ENCODE measurements at places on chromosomes 13 and 19.

DNA sequence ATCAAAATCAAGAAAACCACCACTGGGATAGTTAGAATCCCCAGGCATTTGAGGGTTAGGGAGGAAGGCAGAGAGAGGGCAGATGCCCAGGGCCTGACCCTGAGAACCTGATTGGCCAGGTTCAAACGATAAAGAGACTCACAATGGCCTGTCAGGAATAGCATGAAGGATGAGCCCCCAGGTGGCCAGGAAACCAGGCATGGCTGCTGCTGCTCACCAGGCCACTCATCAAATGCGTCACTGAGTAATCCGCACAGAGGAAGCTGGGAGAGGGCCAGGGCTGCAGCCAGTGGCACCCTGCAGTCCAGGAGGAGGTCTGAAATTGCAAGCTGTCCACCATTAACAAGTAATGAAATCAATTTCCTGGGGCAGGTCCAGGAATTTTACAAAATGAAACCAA lies 111.3 kb downstream of the KATNAL1 start:
- no peak for DNase-seq

DNA sequence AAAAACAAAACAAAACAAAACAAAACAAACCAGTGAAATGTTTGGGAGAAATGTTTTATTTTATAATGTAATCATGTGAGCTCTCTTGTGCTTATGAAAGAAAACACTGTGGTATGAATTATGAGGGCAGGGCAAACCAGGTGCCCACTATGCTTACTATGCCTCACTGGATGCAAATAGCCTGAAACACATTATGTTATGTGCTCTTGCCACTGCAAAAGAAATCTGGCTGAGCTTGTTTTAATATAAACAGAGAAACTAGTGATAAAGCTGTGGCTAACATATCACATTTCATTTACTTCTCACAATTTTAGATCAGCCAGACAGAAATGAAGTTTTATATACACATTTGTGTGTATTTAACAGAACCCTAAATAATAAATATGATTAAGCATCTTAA lies 8.7 kb upstream of the NBEA start:
- no peak for DNase-seq

DNA sequence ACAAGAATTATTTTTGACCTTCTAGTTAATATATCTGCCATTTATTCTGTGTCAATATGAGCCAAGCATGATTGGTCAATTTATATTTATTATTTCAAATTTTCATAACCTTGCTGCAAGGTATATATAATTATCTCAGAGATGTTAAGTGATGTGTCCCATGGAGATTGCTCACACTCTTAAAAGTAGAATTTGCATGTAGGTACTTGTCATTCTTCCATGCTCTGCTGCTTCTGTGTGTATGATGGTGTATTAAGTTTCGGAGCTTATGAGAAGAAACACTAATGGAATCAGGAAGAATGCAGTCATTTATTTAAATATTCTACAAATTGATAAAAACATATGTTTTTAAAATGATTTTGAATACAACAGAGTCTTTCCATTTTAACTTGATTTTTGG lies 586.8 kb upstream of the MIR17HG start:
- no peak for DNase-seq

- no peak for DNase-seq
Observed at GRCh38 chr13:101697745-101698144, 245.3 kb downstream of the ITGBL1 start.

DNA sequence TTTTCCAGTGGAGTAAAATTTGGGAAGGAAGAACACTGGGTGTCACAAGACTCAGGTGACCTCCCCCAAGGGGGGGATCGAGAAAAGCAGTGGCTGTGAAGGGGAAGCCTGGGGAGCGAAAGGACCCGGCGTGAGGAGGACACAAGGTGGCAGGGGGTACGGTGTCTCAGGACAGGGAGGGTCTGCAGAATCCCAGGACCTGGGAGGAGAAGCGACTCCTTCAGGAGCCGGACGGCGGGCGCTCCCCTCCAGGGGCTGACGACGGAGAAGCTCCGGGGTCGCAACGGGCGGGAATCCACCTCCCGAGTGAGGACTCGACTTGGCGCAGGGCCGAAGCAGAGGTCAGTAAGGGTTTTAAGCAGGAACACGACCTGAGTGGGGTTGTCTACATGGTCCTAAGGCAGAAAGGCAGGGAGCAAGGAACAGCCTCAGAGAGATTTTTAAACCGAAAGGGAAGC lies 529 bp downstream of the ZNF836 start:
- no peak for DNase-seq

DNA sequence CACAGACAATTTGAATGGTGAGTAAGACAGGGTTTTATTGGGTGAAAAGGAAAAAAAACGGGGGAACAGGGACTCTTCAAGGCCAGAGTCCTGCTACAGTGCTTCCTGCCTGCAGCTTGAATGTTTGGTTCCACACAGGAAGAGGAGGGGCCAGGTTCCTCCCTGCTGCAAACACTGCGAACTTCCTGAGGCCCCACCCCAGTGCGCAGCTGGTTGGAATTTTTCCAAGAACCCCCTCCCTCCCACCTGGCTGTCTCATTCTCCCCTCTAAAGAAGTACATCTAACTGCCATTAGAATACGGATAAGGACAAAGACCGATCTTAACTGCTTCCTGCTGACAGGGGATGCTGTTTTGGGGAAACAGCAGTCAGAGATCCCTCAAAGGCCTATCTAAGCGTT lies 184.9 kb downstream of the GGACT start:
- no peak for DNase-seq

GRCh38 chr13:78759704-78760103 lies 100.7 kb upstream of the OBI1 start:
- no peak for DNase-seq

- no peak for DNase-seq
Observed at GRCh38 chr13:98220271-98220791, 43.3 kb upstream of the RNF113B start.

- peak; percentile 29 for DNase-seq
Observed at GRCh38 chr13:78593652-78594455, 9.5 kb downstream of the POU4F1 start.

- no peak for DNase-seq
Observed at GRCh38 chr19:49507803-49508494, 4.5 kb upstream of the FCGRT start.

- DNase-seq = no peak
Observed at GRCh38 chr13:75633285-75633684, 2.8 kb upstream of the LMO7 start.

GRCh38 chr13:112740502-112741131 lies 50.8 kb downstream of the ATP11A start:
- no peak for DNase-seq

- DNase-seq = peak; percentile 96
Observed at GRCh38 chr19:46373491-46374359, 26.8 kb downstream of the PPP5C start.

DNA sequence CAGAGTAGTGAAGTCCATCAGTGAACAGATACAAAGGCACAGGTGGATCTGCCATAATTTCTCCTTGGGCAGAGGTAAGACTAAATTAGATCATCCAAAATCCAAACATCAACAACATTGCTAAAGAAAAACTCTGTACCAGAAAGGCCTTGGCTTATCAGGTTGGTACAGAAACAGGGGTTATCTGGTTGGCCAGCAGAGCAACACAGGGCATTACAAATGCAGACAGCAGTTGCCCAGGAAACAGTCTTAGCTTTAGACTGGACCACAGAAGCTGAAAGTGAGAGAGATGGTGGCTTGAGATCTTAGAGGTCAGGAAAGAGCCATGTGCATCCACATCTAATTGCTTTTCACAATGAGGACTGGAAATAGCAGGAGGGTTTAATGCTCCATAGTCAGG lies 26.6 kb upstream of the DGKH start:
- DNase-seq = no peak
